Mucosa of gallbladder (tissue), 1 donor: ENCODE measurements at places on chromosomes 13 and 19. TPM values are rescaled to one million over a fixed set of nuclear protein-coding genes. Genes with fewer than 3 reads are reported as not detected.

Gene CDC34
- total RNA-seq = 53.3 TPM

Gene TMEM259
- total RNA-seq = 182 TPM

Gene IRGC
- total RNA-seq = not detected

Gene MIR17HG
- total RNA-seq = 2.7 TPM

Gene SLC7A10
- not detected for total RNA-seq

Gene CD37
- 27.5 TPM for total RNA-seq

Gene WTIP
- 24.0 TPM for total RNA-seq

Gene MEDAG
- 1.7 TPM for total RNA-seq

- DNase-seq = no peak
Observed at GRCh38 chr19:5682107-5682482, 1.3 kb downstream of the HSD11B1L start.

- no peak for DNase-seq
Observed at GRCh38 chr13:103039183-103039582, 27.0 kb downstream of the SLC10A2 start.

GRCh38 chr13:43159026-43159461, 135.7 kb downstream of the DNAJC15 start:
- DNase-seq = peak; percentile 12

DNA sequence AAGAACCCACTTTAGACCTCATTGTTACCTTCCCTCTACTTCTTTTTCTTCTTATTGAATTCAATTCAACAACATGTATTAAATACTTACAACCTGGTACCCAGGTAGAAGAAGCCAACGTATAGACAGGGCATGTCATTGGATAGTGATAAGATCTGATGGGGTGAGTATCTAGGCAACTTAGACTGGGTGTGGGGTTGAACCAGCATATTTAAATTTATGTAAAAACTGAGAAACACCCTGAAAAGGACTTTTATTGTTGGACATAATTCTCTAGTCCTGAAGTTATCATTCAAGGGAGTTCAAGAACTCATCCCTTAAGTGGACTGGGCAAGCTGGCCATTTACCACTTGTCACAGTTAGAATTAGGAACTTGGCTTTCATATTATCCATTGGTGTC, 139.2 kb downstream of the ZIC5 start:
- DNase-seq = no peak

DNA sequence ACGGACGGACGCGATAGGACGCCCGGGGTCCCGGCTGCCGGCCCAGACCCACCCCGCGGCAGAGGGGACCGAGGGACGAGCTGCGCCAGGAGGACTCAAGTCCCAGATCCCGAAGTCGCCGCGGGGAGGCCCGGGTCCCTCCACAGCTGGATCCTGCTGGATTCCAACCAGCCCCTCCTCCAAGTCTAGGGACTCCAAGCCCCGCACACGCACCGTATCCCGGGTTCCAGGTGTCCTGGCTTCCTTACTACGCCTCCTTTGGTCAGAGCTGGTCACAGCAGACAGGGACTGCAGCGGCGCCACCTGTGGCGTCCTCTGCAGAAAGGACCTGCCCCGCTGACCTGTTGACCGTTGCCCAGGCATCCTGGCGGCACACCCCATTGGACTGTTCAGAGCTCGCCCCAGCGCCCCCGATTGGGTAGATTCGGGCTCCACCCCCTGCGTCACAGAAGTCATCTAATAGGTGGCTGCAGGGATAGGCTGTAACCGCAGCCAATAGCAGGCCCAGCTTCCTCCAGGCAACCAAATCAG, 29.0 kb upstream of the ZNF709 start:
- DNase-seq = peak; percentile 12

- no peak for DNase-seq
Observed at GRCh38 chr13:88329066-88329465, 657.9 kb downstream of the SLITRK5 start.
